ENCODE measurements at places on chromosomes 7 and 10.

GRCh38 chr7:20796500-20796899 lies 9.8 kb upstream of the SP8 start:
- H3K4me3 ChIP-seq: peak overlapping the region; percentile 79
- no peak overlapping the region for H3K27ac ChIP-seq
- H3K36me3 ChIP-seq: no peaks in the 10 kb centered on the region
- DNase-seq: no peak
- H3K27me3 ChIP-seq: peaks cover 75% of the 10 kb centered on the region

DNA sequence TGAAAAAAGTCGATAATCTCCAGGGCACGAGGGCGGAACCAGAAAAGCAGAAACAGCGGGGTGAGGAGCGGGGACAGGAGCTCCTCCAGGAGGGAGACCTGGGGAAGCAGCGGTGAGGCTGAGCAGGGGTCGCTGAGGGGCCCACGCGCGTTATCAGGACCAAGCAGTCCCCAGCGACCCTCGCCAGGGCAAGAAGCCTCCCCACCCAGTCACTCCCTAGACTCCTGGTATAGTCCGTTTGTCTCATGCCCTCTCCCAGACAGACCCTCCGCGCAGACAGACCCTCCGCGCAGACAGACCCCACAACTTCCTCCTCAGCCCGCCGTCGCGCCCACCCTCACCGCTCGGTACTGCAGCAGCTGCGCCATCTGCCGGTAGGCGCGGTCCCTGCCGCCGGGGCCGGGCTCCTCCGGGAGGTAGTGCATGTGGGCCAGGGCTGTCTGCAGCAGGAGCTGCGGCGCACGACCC lies 6.3 kb downstream of the ATG9B start:
- peak overlapping the region; percentile 76 for H3K27ac ChIP-seq
- H3K4me1 ChIP-seq: peaks cover 60% of the 10 kb centered on the region

DNA sequence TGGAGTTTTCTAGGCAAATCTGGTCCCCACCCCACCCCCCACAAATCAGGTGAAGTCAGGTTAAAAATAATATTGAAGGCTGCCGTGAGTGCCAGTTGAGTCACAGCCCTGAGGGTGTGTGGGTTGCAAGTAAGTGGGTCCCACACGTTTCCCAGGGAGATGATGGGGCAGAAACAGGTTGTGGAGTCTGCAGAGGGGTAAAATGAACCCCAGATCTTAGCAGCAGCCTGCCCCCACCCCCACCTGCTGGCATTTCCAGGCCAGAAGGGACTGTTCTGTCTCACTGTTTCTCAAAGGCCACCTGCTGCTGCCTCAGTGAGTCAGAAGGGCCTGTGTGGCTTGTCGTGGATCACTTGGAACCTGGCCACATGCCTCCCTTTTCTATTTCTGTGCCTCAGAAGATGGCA lies 59.8 kb upstream of the SMNDC1 start:
- no peak for DNase-seq
- H3K4me1 ChIP-seq: peaks cover 47% of the 10 kb centered on the region
- H3K27me3 ChIP-seq: no peaks in the 10 kb centered on the region
- no peak overlapping the region for H3K27ac ChIP-seq

GRCh38 chr7:157675427-157675927 lies 338.7 kb downstream of the DNAJB6 start:
- H3K4me1 ChIP-seq: peaks cover 7% of the 10 kb centered on the region
- no peak overlapping the region for H3K4me3 ChIP-seq

DNA sequence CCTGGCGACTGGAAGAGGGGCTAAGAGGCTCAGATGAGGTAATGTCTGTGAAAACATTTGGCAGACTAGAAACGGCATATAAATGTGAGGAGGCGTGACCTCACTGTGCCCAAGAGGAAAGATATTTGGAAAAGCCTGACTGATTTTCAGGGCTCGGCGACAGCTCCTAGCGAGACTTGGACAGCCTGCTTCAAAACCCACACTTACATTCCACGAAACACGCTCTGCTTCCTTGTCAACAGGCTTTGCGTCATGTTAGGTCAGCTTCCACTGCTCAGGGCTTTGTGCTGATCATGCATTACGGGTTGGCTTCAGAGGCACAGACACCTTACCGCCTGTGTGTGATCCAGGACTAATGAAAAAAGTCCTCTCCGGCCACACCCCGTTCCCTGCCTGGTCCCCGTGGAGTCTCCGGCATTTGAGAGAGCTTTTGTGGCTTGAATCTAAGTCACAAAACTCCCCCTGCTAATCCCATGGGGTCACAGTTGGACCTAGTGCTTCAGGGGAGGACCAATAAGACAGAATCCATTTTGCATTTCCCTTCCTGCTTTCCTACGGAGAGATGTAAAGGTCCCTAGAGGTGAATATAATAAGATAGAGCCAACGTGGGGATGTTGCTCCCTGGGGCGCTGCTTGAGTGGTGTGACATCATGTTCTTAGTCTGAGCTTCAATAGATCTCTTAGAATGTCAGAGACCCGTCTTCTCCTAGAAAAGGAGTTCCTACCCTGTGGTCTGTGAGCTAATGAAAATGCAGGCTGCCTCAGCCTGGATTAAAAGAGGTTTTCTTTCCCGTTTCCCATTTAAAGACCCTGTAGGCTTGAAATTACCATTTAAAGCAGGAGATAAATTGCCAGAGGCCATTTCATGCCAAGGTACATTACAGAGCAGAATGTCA lies 25.5 kb downstream of the FGFBP3 start:
- H3K27ac ChIP-seq: no peak overlapping the region
- H3K36me3 ChIP-seq: no peaks in the 10 kb centered on the region
- no peak for DNase-seq
- H3K27me3 ChIP-seq: peaks cover 22% of the 10 kb centered on the region
- H3K4me1 ChIP-seq: peaks cover 9% of the 10 kb centered on the region

DNA sequence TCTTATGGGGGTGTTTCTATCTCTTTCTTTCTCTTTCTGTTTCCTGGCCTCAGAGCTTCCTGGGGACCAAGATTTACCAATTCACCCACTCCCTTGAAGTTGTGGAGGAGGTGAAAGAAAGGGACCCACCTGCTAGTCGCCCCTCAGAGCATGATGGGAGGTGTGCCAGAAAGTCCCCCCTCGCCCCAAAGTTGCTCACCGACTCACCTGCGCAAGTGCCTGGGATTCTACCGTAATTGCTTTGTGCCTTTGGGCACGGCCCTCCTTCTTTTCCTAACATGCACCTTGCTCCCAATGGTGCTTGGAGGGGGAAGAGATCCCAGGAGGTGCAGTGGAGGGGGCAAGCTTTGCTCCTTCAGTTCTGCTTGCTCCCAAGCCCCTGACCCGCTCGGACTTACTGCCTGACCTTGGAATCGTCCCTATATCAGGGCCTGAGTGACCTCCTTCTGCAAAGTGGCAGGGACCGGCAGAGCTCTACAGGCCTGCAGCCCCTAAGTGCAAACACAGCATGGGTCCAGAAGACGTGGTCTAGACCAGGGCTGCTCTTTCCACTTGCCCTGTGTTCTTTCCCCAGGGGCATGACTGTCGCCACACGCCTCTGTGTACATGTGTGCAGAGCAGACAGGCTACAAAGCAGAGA lies 12.2 kb downstream of the AQP1 start:
- no peak overlapping the region for H3K4me3 ChIP-seq
- no peaks in the 10 kb centered on the region for H3K27me3 ChIP-seq
- H3K27ac ChIP-seq: no peak overlapping the region
- DNase-seq: no peak
- H3K36me3 ChIP-seq: no peaks in the 10 kb centered on the region

DNA sequence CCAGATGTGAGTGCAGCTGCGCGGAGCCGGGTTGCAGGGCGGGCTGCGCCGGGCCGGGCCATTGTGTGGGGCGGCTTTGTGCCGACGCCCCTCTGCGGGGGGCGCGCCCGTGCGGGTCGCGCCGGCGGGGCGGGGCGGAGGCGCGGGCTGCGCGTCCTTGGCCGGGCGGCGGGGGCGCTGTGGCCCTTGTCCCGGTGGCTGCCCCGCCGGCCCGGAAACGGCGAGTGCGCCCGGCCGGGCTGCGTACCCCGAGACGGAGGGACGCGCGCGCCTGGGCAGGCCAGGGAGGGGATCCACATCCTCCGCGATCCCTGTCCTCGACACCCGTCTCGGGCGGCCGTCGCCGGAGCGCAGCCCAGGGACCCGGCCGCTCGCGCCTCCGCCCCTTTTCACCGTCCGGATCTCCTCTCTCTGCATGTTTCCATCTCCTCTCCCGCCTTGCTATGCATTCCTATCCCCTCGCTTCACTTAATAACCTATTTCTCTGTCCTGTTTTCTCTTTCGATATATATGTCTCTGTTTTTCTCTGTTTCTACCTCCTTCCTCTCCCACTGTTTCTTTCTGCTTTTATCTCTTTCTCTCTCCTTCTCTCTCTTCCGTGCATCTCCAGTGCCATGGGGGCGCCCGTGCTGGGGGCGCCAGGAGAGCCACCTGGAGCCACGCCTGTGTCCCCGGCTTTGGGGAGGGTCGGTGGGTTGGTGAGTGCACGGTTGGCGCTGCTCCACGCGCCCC lies 765 bp downstream of the PFKFB3 start:
- DNase-seq: peak; percentile 59
- H3K27me3 ChIP-seq: no peaks in the 10 kb centered on the region
- peak overlapping the region; percentile 96 for H3K27ac ChIP-seq
- H3K4me3 ChIP-seq: peak overlapping the region; percentile 98
- peaks cover 21% of the 10 kb centered on the region for H3K36me3 ChIP-seq
- H3K4me1 ChIP-seq: peaks cover 46% of the 10 kb centered on the region

GRCh38 chr7:92670204-92670851 lies 80.1 kb upstream of the FAM133B start:
- peaks cover 47% of the 10 kb centered on the region for H3K4me1 ChIP-seq
- DNase-seq: no peak
- no peaks in the 10 kb centered on the region for H3K27me3 ChIP-seq
- no peak overlapping the region for H3K4me3 ChIP-seq

GRCh38 chr10:103947799-103948516 lies 19.0 kb upstream of the SLK start:
- DNase-seq: no peak
- H3K4me3 ChIP-seq: no peak overlapping the region
- H3K36me3 ChIP-seq: no peaks in the 10 kb centered on the region
- peaks cover 11% of the 10 kb centered on the region for H3K4me1 ChIP-seq

GRCh38 chr10:11373717-11374171 lies 237.7 kb downstream of the USP6NL start:
- peaks cover 2% of the 10 kb centered on the region for H3K4me1 ChIP-seq
- no peaks in the 10 kb centered on the region for H3K36me3 ChIP-seq
- peaks cover 1% of the 10 kb centered on the region for H3K27me3 ChIP-seq
- no peak overlapping the region for H3K27ac ChIP-seq

- no peaks in the 10 kb centered on the region for H3K27me3 ChIP-seq
- H3K27ac ChIP-seq: peak overlapping the region; percentile 97
- H3K4me1 ChIP-seq: peaks cover 85% of the 10 kb centered on the region
- H3K4me3 ChIP-seq: peak overlapping the region; percentile 24
- no peak for DNase-seq
Measured at GRCh38 chr7:43652364-43652763, 69.5 kb downstream of the STK17A start.

GRCh38 chr10:47027784-47028260 lies 116.6 kb downstream of the PTPN20 start:
- H3K4me1 ChIP-seq: peaks cover 3% of the 10 kb centered on the region
- DNase-seq: peak; percentile 1
- no peak overlapping the region for H3K4me3 ChIP-seq
- no peaks in the 10 kb centered on the region for H3K36me3 ChIP-seq
- H3K27me3 ChIP-seq: no peaks in the 10 kb centered on the region

GRCh38 chr10:67618116-67618515 lies 77.9 kb downstream of the CTNNA3 start:
- peaks cover 10% of the 10 kb centered on the region for H3K4me1 ChIP-seq
- no peak for DNase-seq
- H3K4me3 ChIP-seq: no peak overlapping the region
- no peak overlapping the region for H3K27ac ChIP-seq

DNA sequence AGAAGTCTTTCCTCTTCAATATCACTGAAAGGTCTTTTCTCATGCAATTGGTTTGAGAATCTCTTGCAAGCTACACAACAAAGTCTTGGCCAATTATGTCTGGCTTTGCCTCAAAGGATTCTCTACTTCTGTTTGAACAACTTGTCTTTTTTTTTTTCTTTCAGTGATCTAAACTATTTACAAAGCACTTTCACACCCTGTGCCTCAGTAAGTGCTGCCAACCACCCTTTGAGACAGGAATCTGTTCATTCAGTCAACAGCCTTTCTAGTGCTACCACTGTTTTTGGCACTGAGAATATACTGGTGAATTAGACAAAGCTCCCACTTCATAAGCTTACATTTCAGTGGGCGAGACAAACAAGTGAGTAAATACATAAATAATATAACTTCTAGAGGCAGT lies 26.9 kb upstream of the SDK1 start:
- H3K27me3 ChIP-seq: peaks cover 3% of the 10 kb centered on the region
- no peak for DNase-seq
- H3K4me3 ChIP-seq: no peak overlapping the region
- no peaks in the 10 kb centered on the region for H3K36me3 ChIP-seq

- no peaks in the 10 kb centered on the region for H3K4me1 ChIP-seq
- no peak overlapping the region for H3K27ac ChIP-seq
- peaks cover 3% of the 10 kb centered on the region for H3K27me3 ChIP-seq
- H3K4me3 ChIP-seq: no peak overlapping the region
- no peaks in the 10 kb centered on the region for H3K36me3 ChIP-seq
- DNase-seq: no peak
Measured at GRCh38 chr7:3175285-3175902, 125.7 kb upstream of the SDK1 start.

DNA sequence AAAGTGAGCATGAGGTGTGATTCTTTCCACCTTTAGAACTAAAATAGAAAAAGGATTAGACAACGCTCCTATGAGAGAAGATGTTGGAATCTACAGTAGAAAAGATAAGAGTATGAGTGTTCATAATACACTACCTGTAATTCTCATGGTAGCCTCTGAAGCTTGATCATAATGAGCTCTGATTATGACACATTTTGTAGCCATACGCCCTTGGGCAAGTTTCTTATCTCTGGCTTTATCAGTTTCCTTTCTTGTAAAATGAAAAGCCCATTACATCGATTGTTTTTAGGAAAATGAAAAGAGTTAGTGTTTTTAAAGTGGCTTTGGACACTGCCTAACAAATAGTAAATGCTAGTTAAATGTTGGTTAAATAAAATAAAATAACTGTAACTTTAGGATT lies 22.4 kb upstream of the PRSS58 start:
- no peaks in the 10 kb centered on the region for H3K36me3 ChIP-seq
- no peak overlapping the region for H3K27ac ChIP-seq
- H3K4me3 ChIP-seq: no peak overlapping the region
- peaks cover 43% of the 10 kb centered on the region for H3K27me3 ChIP-seq
- no peaks in the 10 kb centered on the region for H3K4me1 ChIP-seq
- no peak for DNase-seq

Measured in activated CD4-positive, alpha-beta T cell treated with anti-CD3 and anti-CD28 coated beads, Interleukin-2, amount 10 ng/mL, durations not matched to agents 7 days and 5 days (primary cell).